Caco-2 (cell line): ENCODE measurements at places on chromosomes 2 and 18.

- no peak for DNase-seq
These were observed 45.1 kb downstream of the COL5A2 start for GRCh38 chr2:189134485-189134884.

DNA sequence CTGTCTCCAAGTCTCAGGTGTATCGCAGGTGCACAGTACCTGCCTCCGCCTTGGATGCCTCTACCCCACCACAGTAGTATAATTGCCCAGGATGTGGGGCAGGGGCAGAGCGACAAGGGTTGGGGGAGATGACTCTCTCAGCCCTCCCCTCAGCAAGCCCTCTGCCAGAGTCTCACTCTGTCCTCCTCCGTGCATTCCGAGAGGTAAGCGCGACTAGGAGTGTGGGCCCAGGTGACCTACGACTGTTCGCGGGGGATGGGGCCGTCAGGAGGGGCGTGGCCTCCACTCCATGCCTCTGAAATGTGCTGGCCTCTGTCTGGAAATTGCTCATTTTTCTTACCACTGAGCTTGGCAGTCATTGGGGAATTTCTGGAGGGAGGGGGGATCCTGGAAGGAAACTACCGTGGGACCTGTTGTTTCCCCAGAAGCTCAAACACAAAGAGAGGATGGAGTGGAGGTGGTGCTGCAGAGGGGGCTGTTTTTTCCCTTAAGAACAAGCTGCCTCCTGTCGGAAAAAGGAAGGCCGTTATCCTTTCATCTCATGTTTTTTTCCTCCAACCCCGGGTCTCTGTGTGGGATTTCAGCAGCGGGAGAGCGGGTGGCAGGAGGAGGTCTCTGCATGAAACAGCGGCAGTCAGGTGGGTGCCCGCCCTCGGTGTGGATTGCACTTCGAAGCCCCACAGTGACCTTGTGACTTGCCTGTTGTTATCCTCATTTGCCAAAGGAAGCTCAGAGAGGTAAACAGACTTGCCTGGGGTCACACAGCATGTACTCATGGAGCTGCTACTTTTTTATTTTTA lies 13.0 kb upstream of the RALB start:
- peak; percentile 87 for DNase-seq

DNA sequence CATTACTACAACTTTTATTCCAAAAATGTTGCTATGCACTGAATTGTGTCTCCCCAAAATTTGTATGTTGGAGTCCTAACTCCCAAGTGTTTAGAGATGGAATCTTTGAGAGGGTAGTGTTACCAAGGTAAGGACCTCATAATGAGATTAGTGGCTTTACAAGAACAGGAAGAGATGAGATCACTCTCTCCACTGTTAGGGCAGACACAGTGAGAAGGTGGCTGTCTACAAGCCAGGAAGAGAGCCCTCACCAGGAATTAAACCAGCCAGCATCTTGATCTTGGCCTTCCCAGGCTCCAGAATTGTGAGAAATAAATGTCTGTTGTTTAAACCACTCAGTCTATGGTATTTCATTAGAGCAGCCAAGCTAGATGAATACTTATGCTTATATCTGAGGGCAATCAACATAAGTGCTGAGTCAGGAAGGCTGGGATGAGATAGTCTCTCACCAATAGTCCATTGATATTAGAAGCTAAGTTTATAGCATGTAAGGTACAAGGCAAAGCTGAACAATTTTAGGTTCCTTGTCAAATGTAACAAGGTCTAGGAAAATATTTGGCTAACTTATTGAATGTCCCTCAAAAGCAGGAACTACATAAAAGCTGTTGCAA lies 317.6 kb upstream of the REG3G start:
- DNase-seq, result no peak

- no peak for DNase-seq
These were observed 49.5 kb upstream of the TBC1D8 start for GRCh38 chr2:101200676-101201075.

DNA sequence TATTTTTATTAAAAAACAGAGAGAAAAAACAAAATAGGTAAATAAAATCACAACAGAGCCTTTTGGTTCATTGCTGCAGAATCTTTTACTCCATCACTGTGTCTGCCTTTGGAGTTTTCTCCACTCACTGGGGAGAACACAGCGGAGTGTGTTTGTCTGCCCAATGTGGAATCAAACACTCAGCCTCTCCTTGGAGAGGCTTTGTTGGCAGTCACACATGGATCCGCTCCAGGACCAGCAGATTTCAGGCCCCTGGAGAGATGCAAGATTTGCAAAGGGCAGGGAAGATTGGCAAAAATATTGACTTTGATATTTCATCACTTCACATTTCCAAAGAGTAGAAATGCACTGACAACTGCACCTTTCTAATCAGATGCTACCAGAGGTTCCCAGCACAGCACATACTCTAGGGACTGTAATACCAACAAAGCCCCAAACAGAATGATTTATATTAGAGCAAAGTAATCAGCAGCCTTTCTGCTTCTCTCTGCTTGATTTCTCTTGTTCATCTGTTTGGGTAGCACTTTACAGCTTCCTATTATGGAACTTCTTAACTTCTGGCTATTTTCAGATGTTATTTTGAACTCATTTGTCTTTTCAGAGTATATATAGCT lies 1898.8 kb upstream of the PIK3C3 start:
- DNase-seq, result no peak

- no peak for DNase-seq
These were observed 45.6 kb upstream of the TTC39C start for GRCh38 chr18:23968638-23969604.

DNA sequence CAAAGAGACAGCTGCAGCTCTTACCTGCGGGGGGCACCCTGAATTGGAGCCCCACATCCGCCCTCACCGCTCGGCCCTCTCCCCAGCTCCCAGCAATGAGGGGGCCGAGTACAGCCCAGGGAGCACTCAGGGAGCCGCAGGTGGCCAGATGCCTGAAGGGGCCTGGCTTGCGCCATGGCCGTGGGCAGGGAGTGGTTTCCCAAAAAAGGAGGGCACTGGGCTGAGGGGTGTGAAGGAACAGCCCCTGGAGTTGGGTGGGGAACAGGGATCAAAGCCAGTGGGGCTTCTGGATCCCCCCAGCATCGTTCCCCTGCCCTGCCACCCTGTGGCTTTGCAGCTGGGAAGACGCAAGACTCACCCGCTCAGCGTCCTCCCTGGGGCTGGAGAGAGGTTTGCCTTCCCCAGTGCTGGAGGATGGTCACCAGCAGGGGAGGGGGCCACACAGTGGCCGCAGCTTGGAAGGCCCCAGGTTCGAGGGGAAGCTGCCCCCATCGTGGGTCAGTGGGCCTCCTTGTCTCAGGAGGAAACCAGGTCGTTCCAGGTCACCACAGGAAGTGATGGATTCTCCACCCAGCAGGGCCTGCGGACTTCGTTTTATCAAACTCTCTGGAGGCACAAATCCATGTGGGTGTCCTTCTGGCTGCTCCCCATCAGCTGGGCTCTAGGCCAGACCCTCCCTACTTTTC lies 68.2 kb upstream of the HPCAL1 start:
- no peak for DNase-seq

GRCh38 chr2:159792599-159792998 lies 5.4 kb downstream of the CD302 start:
- no peak for DNase-seq

- no peak for DNase-seq
These were observed 37.8 kb upstream of the OTOF start for GRCh38 chr2:26515771-26516170.

DNA sequence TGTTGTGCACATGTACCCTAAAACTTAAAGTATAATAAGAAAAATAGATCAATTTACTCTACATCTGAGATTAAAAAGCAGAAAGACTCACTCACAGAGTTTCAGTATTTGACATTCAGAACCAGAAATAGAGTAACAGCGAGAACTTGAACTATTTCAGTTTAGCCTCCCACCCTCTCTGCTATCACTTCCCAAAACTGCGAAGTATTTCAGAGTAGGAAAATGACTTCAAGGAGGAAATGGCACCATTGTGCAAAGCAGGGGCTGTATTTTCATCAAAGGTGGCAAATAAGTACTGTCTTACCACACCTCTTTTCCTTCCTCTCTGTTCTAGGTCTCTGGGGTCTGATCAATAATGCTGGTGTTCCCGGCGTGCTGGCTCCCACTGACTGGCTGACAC lies 13.6 kb downstream of the DHRS9 start:
- no peak for DNase-seq

DNA sequence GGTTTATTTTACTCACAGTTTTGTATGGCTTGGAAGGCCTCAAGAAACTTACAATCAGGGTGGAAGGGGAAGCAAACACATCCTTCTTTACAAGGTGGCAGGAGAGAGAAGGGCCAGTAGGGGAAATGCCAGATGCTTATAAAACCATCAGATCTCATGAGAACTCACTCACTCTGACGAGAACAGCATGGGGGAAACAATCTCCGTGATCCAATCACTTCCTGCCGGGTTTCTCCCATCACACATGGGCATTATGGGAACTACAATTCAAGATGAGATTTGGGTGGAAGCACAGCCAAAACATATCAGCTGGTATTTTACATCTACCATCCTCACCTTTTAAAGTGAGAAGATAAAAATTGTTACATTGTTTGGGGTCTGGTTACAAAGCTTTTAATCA lies 427.9 kb upstream of the CDH7 start:
- DNase-seq, result no peak
